ENCODE measurements at places on chromosomes 11 and 22.

DNA sequence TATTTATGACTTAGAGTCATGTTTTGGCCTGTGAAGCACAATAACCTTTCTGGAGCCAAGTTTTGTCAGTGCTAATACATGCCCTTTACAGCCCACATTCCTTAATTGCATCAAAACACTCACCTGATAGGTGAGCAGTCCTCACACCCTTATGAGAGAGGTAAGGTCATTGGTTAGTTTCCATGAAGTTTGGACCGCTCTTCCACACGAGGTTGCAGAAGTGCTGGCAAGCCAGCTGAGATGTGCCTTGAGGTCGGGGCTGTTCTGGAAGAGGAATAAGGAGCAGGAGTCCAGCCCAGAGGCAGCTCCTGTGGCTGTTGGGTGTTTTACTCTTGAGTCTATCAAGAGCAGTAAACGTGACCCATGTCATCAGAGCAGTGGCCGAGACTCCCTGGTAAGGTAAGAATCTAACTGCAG is 76.3 kb downstream of the CYB5R2 start:
- DNase-seq = no peak

DNA sequence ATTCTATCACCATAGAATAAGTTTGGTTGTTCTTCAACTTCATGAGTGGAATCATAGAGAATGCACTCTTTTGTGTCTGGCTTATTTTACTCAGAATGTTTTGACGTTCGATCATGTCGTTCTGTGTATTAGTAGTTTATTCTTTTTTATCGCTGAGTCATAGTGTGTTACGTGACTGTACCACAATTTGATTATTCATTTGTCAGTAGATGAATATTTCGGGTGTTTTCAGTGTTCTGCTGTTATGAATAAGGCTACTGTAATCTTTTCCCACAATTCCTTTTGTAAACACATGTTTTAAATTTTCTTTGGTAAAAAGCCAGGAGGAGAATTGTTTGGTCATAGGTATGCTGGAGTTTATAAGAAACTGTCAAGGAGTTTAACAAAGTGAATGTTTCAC is 279.9 kb upstream of the B3GAT1 start:
- no peak for DNase-seq

DNA sequence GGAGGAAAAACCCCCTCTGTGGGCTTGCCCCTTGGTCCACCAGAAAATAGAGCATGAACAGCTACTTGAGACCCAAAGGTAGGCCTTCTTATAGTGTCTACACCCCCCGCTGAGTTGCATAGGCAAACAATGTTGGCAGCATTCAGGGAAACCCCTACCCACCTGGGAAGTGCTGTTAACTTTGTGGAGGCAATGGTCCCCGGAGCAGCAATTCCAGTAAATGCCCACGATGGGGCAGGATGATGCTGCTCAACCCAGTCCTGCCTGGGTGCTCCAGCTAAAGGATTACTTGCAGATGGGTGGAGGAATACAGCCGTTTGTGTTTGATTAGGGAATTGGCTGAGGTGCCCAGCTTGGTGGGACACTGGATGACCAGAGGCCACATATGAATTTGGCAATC is 381.3 kb upstream of the ANO5 start:
- DNase-seq = no peak

DNA sequence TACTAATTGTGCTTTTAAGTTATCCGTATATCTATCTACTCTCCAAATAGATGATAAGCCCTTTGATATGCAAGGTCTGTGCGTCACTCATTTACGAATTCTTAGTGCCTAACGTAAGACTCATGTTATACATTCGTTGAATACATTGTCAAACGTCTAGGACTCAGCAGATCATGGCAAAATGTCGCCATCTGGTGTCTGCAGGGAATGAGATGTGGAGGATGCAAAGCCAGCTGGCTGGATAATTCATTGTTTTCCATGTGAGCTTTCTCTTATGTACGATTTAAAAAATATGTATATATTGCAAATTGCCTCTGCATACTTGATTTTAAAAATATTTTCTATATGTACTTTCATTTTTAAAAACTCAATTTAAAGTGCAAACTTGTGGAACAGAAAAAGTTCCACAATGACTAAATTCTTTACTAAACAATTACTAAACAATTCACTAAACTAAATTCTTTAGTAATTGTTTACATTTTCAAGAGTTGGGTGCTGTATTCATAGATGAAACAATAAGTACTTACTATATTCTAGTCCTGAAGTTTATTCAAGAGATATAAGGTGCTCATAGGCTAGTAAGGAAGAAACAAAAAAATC is 33.8 kb downstream of the ZNF202 start:
- DNase-seq = peak; percentile 60
